ENCODE measurements at places on chromosomes 7 and 10.
A peak's percentile ranks its signal among the peaks of the same experiment; 100 is the strongest.

- no peaks in the 10 kb centered on the region for H3K36me3 ChIP-seq
- peaks cover 7% of the 10 kb centered on the region for H3K27me3 ChIP-seq
- DNase-seq = no peak
- H3K27ac ChIP-seq = no peak overlapping the region
Measured at GRCh38 chr10:30587522-30588031, 42.0 kb downstream of the LYZL2 start.

GRCh38 chr7:48101968-48102367 is 12.9 kb downstream of the UPP1 start:
- DNase-seq = no peak
- H3K36me3 ChIP-seq = peaks cover 62% of the 10 kb centered on the region
- no peaks in the 10 kb centered on the region for H3K27me3 ChIP-seq
- H3K4me3 ChIP-seq = no peak overlapping the region

- H3K4me3 ChIP-seq = no peak overlapping the region
- H3K27me3 ChIP-seq = no peaks in the 10 kb centered on the region
- no peak overlapping the region for H3K27ac ChIP-seq
- DNase-seq = no peak
- no peaks in the 10 kb centered on the region for H3K4me1 ChIP-seq
- no peaks in the 10 kb centered on the region for H3K36me3 ChIP-seq
Measured at GRCh38 chr10:61492364-61492995, 39.3 kb upstream of the TMEM26 start.

- H3K27ac ChIP-seq = no peak overlapping the region
- H3K4me3 ChIP-seq = no peak overlapping the region
- no peaks in the 10 kb centered on the region for H3K27me3 ChIP-seq
- H3K36me3 ChIP-seq = no peaks in the 10 kb centered on the region
- no peak for DNase-seq
Measured at GRCh38 chr10:49382826-49383225, 13.1 kb downstream of the DRGX start.

- no peak overlapping the region for H3K27ac ChIP-seq
- DNase-seq = no peak
- no peaks in the 10 kb centered on the region for H3K36me3 ChIP-seq
Measured at GRCh38 chr10:103510791-103511752, 17.6 kb downstream of the NEURL1 start.

- no peak overlapping the region for H3K27ac ChIP-seq
- DNase-seq = no peak
- H3K4me1 ChIP-seq = peaks cover 7% of the 10 kb centered on the region
- H3K4me3 ChIP-seq = no peak overlapping the region
- H3K27me3 ChIP-seq = no peaks in the 10 kb centered on the region
- no peaks in the 10 kb centered on the region for H3K36me3 ChIP-seq
Measured at GRCh38 chr10:118838364-118838763, 83.6 kb upstream of the CACUL1 start.

DNA sequence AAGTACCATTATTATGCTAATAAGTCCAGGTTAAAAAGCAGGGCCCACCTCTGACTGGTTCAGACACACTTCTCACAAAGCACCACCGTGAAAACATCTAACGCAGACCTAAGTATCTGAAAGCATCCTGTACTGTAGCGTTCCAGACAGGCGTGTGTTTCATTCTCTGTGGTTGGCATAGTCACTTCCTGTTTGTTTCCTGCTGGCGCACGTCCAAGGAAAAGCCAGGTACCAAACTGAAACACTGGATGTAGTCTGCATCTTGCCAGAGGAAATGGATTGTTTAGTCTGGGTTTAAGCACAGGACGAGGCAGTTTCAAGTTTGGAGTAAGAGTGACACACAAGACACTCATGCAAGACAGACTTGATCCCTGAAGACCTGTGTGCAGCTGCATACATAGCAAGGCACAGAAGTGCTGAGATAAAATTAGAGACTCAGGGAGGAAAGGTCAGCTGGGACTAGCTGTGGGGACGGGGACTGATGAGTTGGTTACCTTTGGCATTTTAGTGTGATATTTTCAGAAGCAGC is 23.3 kb downstream of the BPGM start:
- H3K4me1 ChIP-seq = peaks cover 34% of the 10 kb centered on the region
- peak; percentile 26 for DNase-seq
- H3K27ac ChIP-seq = peak overlapping the region; percentile 33

DNA sequence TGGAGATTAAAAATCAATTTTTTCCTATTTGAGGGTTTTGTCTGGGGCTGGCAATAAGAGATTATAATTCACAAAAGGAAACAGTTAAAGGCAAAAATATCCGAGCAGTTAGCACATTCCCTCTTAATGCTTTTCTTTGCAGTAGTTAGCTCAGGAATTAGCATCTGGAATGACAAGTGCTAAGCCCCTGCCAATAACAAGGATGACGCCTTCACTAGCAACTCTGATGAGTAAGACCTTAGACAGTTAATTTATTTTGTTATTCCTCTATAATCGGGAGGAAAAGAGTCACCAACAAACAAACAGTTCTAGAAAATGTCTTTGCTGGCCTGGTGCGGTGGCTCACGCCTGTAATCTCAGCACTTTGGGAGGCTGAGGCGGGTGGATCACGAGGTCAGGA is 151.3 kb downstream of the TRIL start:
- no peak overlapping the region for H3K27ac ChIP-seq
- no peaks in the 10 kb centered on the region for H3K36me3 ChIP-seq
- H3K4me3 ChIP-seq = no peak overlapping the region
- H3K4me1 ChIP-seq = no peaks in the 10 kb centered on the region
- DNase-seq = no peak

GRCh38 chr10:32489158-32489557 is 43.2 kb downstream of the CCDC7 start:
- DNase-seq = no peak
- H3K27me3 ChIP-seq = no peaks in the 10 kb centered on the region
- peaks cover 7% of the 10 kb centered on the region for H3K4me1 ChIP-seq
- H3K4me3 ChIP-seq = no peak overlapping the region
- no peak overlapping the region for H3K27ac ChIP-seq
- peaks cover 37% of the 10 kb centered on the region for H3K36me3 ChIP-seq

DNA sequence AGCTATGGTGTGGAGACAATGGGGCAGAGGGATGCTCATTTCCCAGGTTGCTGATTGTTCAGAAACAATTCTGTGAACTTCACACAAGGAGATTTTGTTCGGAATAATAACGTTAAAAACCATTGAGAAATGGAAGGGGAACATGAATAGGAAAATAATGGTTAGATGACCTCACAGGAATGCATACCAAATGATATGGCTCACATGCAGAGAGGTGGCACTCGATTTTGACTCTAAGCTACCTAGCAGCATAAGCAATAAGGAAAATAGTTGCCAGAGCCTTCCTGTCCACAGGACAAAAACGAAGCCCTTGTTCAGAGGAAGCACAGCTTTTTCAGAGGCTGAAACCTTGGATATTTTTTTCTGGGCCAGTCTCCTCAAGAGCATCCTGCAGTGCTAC is 293.1 kb downstream of the ZEB1 start:
- no peak overlapping the region for H3K27ac ChIP-seq
- no peak for DNase-seq
- H3K36me3 ChIP-seq = no peaks in the 10 kb centered on the region
- peaks cover 9% of the 10 kb centered on the region for H3K27me3 ChIP-seq
- H3K4me3 ChIP-seq = no peak overlapping the region
- no peaks in the 10 kb centered on the region for H3K4me1 ChIP-seq

DNA sequence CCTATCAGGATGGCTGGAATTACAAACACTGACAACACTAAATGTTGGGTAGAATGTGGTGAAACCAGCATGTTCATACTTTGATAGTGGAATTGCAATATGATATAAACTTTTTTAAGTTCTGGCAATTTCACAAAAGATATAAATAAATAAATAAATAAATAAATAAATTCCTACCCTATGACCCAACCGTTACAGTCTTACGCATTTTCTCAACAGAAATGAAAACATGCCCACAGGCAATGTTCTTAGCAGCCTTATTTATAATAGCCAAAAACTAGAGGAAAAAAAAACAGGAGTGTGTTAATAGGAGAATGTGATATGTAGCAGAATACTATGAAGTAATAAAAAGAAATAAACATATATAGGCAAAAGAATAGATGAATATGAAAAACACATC is 318.9 kb downstream of the IPMK start:
- DNase-seq = no peak
- H3K4me1 ChIP-seq = no peaks in the 10 kb centered on the region
- no peak overlapping the region for H3K27ac ChIP-seq
- H3K27me3 ChIP-seq = no peaks in the 10 kb centered on the region
- H3K4me3 ChIP-seq = no peak overlapping the region
- no peaks in the 10 kb centered on the region for H3K36me3 ChIP-seq

- H3K27me3 ChIP-seq = no peaks in the 10 kb centered on the region
- no peak for DNase-seq
- peaks cover 5% of the 10 kb centered on the region for H3K36me3 ChIP-seq
- peak overlapping the region; percentile 93 for H3K27ac ChIP-seq
Measured at GRCh38 chr7:22884911-22885788, 62.5 kb upstream of the TOMM7 start.

- no peak for DNase-seq
- no peak overlapping the region for H3K4me3 ChIP-seq
- H3K36me3 ChIP-seq = no peaks in the 10 kb centered on the region
- H3K27ac ChIP-seq = no peak overlapping the region
- H3K27me3 ChIP-seq = no peaks in the 10 kb centered on the region
- H3K4me1 ChIP-seq = no peaks in the 10 kb centered on the region
Measured at GRCh38 chr7:67743501-67743900, 746.9 kb downstream of the TYW1 start.

GRCh38 chr7:12127455-12127854 is 83.6 kb upstream of the TMEM106B start:
- no peak for DNase-seq
- H3K4me3 ChIP-seq = no peak overlapping the region
- no peak overlapping the region for H3K27ac ChIP-seq
- H3K36me3 ChIP-seq = no peaks in the 10 kb centered on the region
- H3K4me1 ChIP-seq = peaks cover 8% of the 10 kb centered on the region
